ENCODE measurements at places on chromosomes 16 and 17.

DNA sequence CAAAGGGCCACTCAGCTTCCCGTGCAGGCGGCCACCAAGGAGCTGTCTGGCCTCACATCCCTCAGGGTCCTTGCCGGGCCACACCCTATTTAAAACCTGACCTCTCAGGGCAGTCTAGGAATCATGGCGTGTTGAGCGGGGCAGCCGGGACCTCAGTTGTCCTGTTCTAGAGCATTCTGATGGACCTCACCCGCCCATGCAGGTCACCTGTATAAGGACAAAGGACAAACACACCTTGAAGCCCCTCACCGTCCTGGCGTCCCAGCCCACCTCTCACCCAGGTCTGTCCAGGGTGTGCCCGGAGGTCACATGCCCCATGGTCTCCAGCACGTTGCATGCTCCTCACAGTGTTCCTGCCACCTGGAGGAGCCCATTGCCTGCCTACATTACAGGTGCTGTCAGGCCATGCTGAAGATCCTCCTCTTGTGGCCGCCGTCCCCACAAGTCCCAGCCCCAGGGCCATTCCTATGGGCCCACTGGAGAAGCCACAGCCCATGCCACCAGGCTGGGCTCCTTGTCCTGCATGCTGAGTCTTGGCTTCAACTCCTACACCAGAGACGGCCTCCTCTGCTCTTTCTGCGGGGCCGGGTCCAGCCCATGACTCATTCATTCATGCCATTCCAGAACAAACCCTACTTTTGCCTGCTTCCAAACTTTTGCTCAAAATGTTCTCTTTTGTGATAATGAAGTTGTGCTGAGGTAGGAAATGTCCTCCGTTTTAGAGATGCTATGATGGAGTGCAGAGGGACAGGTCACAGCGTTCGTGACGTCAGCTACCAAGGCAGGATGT, 46.3 kb downstream of the PEMT start:
- DNase-seq: peak; percentile 38

DNA sequence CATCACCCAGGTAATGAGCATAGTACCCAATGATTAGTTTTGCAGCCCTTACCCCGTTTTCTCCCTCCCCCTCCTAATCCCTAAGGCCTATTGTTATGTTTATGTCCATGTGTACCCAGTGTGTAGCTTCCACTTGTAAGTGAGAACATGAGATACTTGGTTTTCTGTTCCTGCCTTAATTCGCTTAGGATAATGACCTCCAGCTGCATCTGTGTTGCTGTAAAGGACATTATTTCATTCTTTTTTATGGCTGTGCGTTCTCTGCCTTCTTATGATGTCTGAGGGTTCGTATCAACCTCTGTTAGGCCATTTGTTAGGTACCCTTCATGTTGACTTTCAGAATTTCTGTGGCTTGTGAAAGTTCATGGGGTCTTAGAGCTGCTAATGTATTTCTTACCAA, 31.0 kb downstream of the CTCF start:
- no peak for DNase-seq

- no peak for DNase-seq
Observed at GRCh38 chr17:70375406-70375805, 206.1 kb downstream of the KCNJ2 start.

- peak; percentile 77 for DNase-seq
Observed at GRCh38 chr17:15516150-15516549, 47.1 kb downstream of the TVP23C start.

GRCh38 chr16:88026964-88027938, 76.0 kb downstream of the BANP start:
- DNase-seq: no peak

- DNase-seq: no peak
Observed at GRCh38 chr17:80813318-80813717, 178.3 kb upstream of the CHMP6 start.

- peak; percentile 89 for DNase-seq
Observed at GRCh38 chr16:86665319-86665675, 86.9 kb downstream of the FOXL1 start.

DNA sequence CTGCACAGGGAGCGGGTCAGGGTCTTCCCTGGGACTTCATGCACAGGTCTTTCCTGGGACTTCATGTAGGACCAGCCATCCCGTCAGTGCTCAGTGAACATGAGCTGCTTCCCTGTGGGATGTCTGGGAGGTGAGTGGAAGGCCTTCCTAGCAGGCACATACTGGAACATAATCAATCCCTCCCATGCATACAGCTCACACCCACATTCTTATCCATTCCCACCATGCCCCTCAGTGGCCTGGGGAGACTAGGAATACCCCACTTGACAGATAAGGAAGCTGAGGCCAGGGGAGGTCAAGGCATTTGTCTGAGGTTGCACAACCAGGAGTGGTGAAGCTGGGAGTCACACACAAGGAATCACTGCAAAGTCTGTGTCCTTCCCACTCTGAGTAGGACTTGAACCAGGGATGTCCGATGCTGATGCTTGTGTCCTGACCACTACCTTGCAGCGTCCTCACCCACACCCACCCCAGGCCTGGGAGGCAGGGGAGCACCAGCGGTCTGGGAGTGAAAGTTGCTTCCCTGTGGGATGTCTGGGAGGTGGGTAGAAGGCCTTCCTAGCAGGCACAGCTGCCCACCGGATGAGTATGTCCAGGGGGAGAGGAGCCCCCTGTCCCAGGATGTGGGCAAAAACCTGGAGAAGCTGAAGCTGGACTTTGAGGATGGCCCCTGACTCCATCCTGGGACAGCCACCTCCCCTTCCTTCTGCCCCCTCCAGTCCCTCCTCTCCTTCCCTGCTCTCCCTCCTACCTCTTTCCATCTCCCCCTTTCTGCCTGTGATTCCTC, 1.0 kb upstream of the NLRC5 start:
- no peak for DNase-seq

GRCh38 chr17:28956112-28956511, 4.8 kb upstream of the PHF12 start:
- no peak for DNase-seq

DNA sequence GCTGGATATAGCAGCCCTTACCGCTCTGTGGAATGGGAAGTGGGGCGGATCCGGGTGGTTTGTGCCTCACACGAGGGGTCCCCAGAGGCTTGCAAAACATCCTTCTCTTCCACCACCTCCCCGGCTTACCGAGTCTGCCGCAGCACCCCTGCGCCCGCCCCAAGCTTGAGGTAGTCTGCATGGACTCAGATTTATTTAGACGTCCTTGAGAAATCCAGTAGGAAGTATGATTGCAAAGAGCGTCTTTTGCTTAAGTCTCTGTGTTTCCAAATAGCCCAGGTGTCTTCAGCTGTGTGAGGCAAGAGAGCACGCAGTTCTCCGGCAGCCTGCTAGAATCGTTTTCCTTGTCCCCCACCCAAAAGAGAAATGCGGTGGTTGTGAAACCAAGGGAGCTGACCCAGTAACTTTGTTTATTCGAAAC, 2.4 kb downstream of the KIAA0513 start:
- no peak for DNase-seq

GRCh38 chr17:68578236-68578635, 22.9 kb downstream of the FAM20A start:
- DNase-seq: no peak

DNA sequence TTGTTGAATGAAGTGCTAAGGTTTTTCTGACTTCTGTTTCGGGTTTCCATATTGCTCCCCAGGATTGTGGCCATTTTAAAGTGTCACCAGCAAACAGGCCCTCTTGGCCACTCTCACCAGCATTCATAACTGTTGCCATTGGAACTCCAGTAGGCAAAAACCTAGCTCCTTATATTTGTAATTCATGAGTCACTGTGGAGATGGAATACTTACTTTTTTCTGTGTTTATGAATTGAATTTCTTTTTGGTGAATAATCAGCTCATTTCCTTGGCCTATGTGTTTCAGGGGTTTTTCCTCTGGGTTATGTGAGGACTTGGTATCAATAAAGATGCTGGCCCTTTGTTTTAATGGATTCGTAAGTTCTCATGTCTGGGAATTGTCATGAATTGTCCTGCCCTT, 255.1 kb downstream of the SNX29 start:
- peak; percentile 82 for DNase-seq

DNA sequence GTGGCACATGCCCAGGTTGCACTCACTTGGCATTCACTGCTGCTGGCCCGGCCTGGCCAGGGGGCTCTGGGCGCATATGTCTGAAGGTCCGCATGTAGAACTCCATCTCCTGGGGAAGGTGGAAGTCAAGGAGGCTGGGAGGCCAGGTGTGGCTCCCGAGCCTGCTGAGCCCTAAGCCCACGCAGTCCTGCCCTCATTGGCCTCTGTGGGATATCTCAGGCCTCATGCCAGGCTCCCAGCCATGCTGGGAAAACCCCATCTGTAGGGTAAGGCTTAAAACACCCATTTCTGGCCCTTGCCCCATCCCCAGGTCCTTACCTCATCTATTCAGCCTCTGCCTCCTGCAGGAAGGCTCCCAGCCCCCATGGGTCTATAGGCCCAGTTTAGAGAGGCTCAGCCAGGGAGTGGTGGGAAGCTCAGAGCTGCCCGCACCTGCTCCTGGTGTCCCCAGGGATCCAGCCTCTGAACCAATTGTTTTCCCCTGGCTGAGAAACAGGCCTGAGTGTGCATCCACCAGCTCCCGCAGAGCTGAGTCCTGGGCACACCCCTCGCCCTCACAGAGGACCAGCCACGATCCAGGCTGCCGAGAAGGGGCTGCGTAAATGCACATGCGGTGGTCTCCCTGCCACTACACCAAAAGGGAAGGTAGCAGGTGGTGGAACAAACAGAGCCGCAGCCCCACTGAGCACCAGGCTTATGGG, 2.3 kb upstream of the TPPP3 start:
- DNase-seq: peak; percentile 24

DNA sequence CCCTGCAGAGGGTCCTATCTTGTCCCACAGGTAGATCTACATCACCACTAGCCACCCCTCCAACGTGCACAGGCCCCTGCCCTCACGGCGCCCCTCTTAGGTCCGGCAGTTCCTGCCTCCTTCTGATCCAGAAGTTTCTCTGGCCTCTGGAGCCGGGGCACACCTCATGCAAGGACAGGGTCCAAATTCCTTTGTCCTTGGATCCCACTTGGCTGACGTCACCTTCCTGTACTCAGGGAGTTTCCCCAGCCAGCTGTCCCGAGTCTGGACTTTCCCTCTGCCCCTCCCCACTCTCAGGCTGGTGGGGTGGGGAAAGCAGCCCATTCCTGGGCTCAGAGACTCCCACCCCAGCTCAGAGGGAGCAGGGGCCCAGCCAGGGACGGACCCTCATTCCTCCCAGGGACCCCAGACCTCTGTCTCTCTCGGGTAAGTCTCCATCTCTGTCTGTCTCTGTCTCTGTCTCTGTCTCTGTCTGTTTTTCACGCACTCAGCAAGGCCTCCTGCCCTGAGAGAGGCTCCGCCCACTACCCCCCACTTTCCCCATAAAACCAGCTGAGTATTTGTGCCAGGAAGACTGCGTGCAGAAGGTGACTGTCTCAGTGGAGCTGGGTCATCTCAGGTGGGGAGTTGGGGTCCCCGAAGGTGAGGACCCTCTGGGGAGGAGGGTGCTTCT, at the start of gene IL32:
TSS of gene IL32 (plus strand) at position 572 of the 673 bp plus-strand sequence. CDS start 172 bp downstream, outside the sequence.
- peak; percentile 85 for DNase-seq

- peak; percentile 48 for DNase-seq
Observed at GRCh38 chr16:4351880-4352279, 759 bp upstream of the PAM16 start.

- no peak for DNase-seq
Observed at GRCh38 chr17:27670791-27671590, 40.0 kb downstream of the LGALS9 start.

GRCh38 chr16:70481929-70482536, 27.6 kb downstream of the FCSK start:
- DNase-seq: peak; percentile 78

- DNase-seq: no peak
Observed at GRCh38 chr16:78297066-78297666, 197.7 kb downstream of the WWOX start.

GRCh38 chr16:51540259-51540658, 389.2 kb upstream of the SALL1 start:
- peak; percentile 79 for DNase-seq

GRCh38 chr16:72942021-72942420, 105.9 kb downstream of the ZFHX3 start:
- no peak for DNase-seq

- DNase-seq: peak; percentile 72
Observed at GRCh38 chr17:64081802-64082799, 47.8 kb downstream of the ERN1 start.

DNA sequence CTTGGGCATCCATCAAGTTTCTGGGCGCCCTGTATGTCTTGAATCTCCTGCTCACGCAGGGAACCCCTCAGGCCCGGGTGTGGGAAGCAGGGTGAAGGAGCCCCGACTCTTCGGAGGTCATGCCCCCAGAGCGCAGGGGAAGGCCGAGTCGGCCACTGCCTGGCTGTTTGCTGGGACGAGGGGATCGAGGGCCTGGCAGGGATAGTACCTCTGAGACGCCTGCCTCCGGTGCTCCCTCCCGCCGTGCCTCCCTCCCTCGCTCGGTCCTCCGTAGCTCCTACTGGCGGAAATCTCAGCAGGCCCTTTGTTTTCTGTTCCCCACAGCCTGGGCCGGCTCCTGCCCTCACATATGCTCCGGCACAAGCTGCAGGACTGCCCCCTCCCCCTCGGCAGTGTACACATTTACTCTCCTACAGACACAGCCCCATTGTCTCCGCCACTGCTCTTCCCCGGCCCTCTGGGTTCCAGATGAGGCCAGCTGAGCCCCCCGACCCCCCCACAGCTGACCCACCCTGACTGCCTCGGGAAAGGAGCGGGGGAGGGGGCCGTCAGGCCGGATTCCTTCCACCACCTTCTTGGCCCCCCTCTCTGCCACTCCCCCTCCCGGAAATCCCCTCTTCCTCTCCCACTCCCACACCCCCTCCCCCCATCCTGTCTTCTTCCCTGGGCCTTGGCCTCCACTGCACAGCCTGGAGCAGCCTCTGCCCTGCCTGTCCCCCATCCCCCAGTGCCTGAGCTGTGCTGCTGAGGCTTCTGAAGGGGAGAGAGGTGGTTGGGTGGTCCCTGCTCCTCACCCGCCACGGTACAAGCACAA, 1.4 kb downstream of the TRAF4 start:
- peak; percentile 70 for DNase-seq

DNA sequence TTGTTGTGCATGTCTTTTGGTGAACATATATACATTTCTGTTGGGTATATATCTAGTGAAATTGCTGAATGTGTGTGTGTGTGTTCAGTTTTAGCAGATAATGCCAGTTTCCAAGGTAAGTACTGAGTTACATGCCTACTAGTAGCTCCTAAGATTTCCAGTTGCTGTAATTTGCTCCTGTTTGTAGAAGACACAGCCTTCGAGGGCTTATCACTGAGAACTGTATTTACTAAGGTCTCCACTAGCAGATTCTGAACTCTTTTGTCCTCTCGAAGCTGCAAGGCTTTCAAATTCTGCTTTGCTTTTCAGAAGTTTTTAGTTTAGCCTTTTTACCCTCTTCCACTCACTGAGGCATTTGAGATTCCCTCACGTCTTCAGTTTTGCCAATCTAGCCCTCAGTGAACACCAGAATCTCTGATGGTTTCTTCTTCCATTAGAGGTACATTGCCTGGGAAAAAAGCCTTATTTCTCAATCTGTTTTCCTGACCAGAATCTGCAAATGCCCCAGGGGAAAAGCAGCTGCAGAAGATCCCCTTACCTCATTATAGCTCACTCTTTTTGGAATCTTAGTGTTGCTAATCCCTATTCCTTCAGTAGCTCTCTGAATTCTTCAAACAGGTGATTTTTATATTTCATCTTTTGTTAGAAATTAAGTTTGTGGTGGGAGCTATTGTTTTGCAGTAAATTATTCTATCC, 52.9 kb downstream of the NF1 start:
- DNase-seq: peak; percentile 19
